ENCODE measurements at places on chromosomes 4 and X.

- no peak for DNase-seq
These were observed 424.3 kb downstream of the GRXCR1 start for GRCh38 chr4:43316813-43317212.

DNA sequence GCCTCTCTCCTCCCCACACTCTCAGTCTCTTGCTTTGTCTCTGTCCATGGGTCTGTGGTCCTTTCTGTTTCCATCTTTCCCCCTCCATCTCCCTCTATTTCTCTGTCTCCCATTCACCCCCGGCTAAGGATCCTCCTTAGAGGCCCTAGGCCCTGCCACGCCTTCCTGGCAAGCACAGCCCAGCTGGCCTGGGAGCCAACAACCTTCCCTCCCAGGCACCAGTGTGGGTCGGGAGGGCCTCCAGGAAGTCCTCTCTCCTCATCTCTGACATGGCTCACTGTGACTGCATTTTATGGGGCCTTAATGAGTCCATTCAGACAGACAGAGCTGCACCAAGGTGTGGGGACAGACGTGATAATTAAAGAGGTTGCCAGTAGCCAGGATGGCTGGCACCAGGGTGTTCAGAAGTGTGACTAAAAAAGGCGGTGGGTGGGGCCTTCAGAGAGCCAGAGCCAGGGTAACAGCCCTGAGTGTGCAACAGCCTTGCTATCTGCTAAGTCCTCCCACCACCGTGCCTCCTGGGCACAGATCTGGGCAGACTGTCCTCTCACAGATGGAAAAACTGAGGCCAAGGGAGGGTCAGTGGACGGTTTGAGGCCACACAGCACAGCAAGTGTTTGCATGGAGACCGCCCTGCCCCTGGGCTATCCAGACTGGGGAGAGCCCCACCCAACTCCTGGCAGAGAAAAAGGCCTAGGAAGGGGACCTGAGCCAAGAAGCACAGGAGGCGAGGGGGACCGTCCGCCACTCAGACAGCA is 31.5 kb downstream of the BLOC1S4 start:
- no peak for DNase-seq

GRCh38 chr4:38069271-38069760 is 109.1 kb downstream of the PTTG2 start:
- DNase-seq, result no peak

DNA sequence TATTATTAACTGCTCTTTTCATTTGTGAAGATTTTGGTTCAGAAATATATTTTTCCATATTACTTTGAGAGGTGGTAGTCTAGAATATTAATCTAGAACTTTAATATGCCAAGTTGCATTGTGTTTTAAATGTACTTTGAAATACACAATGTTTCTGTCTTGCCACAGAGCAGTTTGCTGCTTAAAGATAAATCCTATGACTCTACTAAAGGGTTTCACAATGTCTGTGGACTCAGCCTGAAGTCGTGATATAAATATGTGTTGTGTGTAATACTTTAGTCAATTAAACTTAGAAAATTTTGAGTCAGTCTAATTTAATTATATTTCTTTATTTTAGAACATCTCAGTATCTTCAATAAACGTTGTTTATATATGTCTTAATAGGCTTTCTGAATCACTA is 1771.7 kb upstream of the PCDH7 start:
- no peak for DNase-seq

DNA sequence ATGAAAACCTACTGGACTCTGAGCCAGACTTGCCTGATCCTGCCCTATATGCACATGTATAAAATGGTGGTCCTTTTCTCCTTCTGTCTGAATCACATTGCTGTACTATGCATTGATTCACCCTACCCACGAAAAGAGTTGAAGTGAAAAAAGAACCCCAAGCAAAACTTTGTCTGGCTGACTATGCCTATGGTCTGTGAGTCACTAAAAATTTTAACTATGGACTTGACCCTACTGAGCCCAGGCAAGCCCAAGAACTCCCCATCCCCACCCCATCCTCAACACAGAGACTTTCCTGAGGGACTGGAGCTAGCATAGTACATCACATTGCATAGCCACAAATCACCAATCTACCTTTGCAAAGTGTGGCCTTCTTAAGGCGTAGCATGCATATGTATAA is 116.6 kb upstream of the TENM3 start:
- DNase-seq, result no peak

- DNase-seq, result no peak
These were observed 3.5 kb downstream of the MND1 start for GRCh38 chr4:153348006-153348405.

All from stimulated activated CD4-positive, alpha-beta T cell treated with anti-CD3 and anti-CD28 coated beads, Interleukin-1b, Interleukin-23, amount 100 ng/mL, for 1 hour (primary cell).